CD4-positive, alpha-beta T cell treated with Interleukin-4 for 1 hour (primary cell): ENCODE measurements at places on chromosomes 2 and 18.

DNA sequence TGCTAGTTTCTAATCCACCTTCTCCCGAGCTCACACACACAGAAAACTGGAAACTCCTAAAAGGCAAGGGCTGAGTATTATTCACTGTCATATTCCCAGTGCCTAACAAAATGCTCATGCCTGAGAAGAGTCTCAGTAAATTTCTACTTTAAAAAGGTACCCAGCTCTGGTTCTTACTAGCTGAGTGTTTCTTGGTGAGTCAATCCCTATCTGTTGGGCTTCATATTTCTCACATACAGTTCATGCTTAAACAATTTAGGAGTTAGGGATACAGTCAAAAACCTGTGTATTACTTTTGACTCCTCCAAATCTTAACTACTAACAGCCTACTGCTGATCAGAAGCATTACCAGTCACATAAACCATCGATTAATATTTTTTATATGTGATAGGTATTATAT is 204.9 kb downstream of the EN1 start:
- DNase-seq, result no peak

- no peak for DNase-seq
Measured at GRCh38 chr2:113877711-113878598, 11.9 kb upstream of the ACTR3 start.

DNA sequence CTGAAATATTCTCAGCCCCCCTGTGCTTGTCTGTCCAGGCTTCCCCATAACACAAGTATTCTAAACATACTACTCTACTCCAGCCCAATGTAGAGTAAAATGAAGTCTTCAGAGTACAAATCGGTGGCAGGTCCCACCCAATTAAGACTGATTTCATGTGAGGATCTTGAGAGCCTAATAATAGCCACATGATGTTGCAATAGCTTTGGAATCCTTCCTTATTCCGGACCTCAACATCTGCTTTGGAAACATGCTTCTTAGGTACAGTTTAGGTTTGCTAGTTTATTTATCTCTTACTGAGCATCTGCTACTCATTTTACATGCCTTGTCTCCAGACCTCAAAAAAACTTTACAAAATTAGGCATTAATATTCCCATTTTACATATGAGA is 207.3 kb upstream of the RAB6C start:
- no peak for DNase-seq

- DNase-seq, result no peak
Measured at GRCh38 chr2:71893646-71894045, 254.0 kb downstream of the CYP26B1 start.

GRCh38 chr2:120452945-120453634 is 107.2 kb downstream of the INHBB start:
- no peak for DNase-seq

- DNase-seq, result no peak
Measured at GRCh38 chr18:31439807-31440325, 7.7 kb upstream of the DSG3 start.

- no peak for DNase-seq
Measured at GRCh38 chr2:236675051-236675450, 105.4 kb downstream of the ACKR3 start.

GRCh38 chr2:218252509-218253231 is 8.1 kb upstream of the GPBAR1 start:
- DNase-seq, result no peak

DNA sequence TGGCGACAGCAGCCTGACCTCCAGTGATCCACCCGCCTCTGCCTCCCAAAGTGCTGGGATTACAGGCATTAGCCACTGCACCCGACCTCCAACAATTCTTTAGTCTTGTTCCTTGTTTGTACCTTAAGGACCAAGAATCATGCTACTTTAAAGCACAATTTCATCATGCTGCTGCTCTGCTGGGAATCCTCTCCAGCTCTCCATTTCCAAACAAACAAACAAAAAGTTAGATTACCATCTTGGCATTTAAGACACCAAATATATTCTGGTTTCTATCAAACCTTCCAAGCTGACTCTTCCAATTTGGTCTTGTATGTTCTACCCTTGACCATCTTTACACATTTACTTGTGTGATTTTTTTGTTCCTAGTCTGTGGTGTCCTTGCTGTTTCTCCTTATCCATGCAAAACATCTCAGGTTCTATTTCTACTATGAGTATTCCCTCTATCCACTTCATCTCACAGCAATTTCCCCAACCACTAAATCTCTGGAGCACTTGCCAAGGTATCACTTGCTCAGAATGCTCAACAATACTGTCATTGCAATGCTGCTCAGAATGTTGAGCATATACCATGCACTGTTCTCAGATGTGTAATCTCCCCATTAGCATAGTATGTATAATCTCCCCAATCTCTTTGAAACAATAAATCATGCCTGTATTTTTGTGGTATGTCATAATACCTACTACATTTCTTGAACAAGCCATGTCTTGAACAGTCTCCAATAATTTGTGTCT is 73.2 kb upstream of the GALNT5 start:
- DNase-seq, result no peak

DNA sequence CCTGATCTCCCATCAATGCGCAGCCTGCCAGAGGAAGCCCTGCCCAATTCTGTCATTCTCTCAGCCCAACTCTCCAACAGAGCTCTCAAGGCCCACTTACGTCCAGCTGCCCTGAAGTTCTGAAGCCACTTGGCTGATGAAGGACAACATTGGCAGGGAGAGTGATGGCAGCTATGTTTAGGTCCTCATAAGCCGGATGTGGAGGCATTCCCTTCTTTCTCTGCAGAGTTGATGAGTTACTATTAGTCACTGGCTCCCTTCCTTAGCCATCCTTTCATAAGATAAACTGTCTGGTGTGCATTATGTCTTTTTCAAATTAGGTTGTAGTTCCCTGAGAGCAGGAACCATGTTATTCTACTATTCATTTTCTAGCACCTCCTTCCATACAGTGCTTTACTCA is 22.5 kb upstream of the TACR1 start:
- no peak for DNase-seq

GRCh38 chr2:134412639-134412999 is 158.7 kb downstream of the MGAT5 start:
- DNase-seq, result no peak

DNA sequence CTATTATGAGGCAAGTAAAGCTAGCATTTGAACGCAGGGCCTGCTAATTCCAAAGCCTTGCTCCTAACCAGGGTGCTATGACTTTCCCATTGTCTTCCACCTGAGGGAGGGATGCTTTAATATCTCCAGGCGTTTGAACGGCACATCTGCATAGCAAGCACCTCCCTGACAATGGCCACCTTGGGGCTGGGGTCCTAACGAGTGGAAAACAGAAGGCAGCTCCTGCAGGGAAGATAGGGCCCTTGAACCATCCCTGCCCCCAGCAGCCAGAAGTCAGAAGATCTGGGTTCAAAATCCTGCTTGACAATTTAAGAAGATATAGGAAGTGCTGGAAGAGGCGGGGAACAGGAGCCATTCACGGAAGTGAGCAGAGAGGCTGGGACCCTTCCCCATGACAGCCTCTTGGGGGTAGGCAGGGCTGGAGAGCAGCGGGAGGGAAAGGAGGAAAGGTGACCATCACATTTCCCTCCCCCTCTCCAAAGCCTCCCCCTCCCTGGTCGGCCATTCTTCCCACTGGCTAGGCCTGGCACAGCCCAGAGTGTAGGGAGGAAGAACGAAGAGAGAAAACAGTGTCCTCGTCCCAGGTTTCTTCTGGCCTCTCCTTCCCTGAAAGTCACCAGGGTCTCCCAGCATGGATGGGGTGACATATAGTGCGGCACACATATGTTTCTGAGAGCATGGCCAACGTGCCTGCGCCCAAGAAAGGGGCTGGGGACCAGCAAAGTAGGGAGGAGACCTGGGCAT is 73.5 kb downstream of the EMX1 start:
- no peak for DNase-seq

DNA sequence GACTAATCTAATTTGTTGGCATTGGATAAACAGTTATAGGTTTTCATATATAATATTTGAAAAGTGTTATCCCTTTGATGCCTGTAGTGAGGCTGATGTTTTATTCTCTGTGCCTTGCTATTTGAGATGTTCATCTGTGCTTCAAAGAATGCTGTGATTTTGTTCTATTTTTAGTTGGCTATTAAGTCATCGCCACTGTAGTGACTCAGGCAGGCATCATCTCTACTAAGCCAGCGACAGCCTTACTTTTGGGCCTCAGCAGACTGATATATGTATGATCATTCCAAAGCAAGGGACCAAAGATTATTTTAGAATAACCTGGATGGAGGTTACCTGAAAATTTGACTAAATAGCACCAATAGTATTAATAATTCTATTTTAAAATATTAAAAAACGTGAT is 1674.5 kb upstream of the NXPH2 start:
- no peak for DNase-seq

- DNase-seq, result no peak
Measured at GRCh38 chr2:194343167-194343566, 1313.9 kb upstream of the SLC39A10 start.

DNA sequence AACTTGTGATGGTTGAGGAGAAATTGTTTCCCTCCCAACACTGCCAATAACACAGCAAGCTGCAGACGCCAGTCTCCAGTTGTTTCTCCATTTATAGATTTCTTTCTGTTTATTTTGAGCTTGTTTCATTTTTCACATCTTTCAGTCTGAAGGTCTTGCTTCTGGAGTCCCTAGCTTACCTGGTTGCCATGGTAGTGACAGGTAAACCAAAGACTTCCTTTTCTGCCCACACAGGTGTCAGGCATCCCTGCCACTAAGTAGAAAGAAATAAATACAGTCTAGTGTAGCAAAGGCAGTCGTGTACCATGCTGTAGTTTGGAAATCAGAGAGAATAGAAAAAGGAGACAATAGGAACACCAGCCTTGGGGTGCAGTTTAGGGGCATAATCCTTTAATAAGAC is 82.8 kb downstream of the MARCHF4 start:
- DNase-seq, result no peak

DNA sequence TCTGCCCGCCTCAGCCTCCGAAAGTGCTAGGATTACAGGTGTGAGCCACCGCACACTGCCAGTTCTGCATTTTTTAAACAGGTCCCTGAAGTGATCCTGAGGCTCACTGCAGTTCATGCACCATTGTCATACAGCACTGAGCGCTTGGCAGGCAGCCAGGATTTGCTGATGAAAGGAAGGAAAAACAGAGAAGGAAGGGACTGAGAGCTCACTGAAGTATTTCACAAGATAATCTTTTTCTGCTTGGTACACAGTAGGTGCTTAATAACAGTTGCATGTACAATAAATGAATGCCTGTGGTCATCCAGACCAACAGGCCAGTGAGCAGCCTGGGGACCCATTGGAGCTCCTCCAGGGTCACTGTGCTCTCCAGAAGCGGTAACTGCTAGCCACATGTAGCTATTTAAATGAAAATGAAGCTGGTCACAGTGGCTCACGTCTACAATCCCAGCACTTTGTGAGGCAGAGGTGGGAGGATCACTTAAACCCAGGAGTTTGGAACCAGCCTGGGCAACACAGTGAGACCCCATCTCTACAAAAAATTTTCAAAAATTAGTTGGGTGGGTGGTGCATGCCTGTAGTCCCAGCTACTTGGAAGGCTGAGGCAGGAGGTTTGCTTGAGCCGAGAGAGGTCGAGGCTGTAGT is 33.1 kb upstream of the SMAD7 start:
- no peak for DNase-seq

DNA sequence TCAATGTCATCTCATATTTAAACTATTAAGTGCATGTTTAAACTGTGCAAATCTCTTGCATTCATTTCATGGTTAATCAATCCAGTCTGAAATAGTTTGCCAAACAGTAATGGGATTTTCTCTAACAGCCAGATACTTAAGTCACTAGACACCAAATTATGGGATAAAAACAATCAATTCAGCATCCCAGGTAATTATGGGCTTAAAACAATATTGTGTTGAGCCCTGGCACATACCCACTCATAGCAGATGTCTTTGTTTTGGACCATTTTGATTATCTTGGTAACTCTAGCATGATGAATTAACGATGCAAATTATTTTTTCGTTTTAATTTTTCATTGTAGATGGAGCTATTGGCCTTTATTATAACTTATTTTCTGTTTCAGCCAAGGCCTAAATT is 118.5 kb upstream of the CD302 start:
- DNase-seq, result no peak

DNA sequence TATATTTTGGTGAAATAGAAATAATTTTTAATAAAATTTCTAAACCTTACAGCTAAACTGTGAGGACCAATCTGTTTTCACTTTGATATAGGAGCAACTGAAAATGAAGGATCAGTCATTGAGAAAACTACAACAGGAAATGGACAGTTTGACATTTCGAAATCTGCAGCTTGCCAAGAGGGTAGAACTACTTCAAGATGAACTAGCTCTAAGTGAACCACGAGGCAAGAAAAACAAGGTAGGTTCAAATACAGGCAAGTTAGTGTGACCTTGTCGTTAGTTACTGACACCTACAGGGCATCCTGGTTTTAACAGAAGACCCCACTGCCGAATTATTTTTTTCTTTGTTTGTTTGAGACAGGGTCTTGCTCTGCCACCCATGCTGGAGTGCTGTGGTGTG is 75.5 kb upstream of the STON1 start:
- DNase-seq, result no peak

DNA sequence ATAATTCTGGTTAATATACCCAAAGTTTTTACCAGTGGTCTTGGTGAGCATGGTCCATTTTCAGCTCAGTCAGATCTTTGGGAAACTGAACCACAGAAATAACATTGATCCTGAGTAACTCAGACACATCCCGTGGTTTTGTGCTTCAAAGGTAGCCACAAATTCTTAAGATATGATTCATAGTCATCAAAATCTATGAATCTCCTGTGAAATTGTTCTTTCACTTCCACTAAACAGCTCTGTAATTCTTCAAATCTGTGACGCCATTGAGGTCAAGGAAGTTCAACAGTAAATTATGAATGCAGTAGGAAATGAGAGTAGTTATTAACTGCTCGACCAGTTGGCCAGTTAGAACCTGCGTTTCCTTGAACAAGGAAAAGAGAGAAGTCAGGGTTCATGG is 147.3 kb downstream of the IRS1 start:
- no peak for DNase-seq

- DNase-seq, result no peak
Measured at GRCh38 chr18:76388261-76388660, 106.8 kb downstream of the ZNF516 start.

- no peak for DNase-seq
Measured at GRCh38 chr2:233461481-233461891, 105.1 kb downstream of the USP40 start.

GRCh38 chr2:197031803-197032202 is 105.3 kb upstream of the PGAP1 start:
- DNase-seq, result no peak

DNA sequence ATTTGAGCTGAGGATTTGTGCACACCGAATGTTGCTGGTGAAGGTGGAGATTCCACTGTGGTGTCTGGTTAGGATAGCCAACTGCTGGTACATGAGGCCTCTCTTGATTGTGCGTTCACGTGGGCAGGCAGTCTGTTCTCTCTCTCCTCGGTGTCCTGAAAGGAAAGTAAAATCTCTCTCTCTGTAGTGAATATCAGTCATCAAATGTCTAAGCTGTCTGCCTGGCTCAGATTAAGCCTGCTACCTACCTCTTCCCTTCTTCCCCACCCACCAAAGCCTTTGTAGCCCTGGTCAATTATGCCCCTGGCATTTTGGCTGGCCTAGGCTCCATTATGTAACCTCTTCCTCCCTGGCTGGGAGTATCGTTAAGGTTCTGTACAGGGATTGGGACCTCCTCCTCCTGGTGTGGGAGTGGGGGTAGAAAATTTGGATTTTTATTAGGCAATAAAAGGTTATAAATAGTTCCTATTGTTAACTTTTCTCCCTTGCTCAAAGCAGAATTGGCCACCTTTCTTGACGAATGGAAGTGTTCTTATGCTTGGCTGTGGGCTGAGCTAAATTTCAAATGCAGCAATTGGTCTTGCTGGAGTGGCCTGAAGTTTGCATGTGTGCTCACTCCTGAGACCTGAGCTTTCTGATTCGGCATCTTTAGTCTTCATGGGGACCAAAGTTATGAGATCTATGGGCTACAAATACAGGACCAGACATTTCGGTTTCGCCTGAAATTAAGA is 148.8 kb downstream of the WDSUB1 start:
- DNase-seq, result no peak
